ENCODE measurements at places on chromosomes 1 and 21. TPM values are rescaled to one million over a fixed set of nuclear protein-coding genes. Genes with fewer than 3 reads are reported as not detected.
A peak's percentile ranks its signal among the peaks of the same experiment; 100 is the strongest.

DNA sequence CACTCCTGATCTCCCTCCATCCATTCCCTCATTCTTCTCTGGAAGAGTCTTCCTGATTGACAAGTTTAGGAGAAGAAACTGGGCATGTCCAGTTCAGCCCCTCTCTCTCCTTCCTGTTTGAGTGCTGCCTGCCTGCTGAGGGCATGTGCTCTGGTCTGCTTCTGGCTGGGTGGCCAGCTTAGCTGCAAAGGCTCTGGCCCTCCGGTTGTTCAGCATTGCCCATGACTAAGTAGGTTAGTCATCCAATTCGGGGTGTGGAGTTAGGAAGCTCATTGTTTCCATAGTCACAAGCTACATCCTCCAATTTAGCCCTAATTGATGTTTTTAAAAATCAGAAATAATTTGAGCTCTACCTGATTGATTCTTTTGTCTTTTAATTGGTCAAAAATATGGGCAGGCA is 25.6 kb upstream of the PLA2G2E start:
- no peaks in the 10 kb centered on the region for H3K4me1 ChIP-seq
- H3K27me3 ChIP-seq = peaks cover 12% of the 10 kb centered on the region
- H3K27ac ChIP-seq = no peak overlapping the region

GRCh38 chr1:246567646-246568235 is 1.5 kb downstream of the CNST start:
- DNase-seq = no peak
- no peaks in the 10 kb centered on the region for H3K27me3 ChIP-seq
- peak overlapping the region; percentile 99 for H3K27ac ChIP-seq
- H3K4me1 ChIP-seq = peaks cover 55% of the 10 kb centered on the region
- peak overlapping the region; percentile 98 for H3K4me3 ChIP-seq

- no peaks in the 10 kb centered on the region for H3K36me3 ChIP-seq
- H3K27ac ChIP-seq = no peak overlapping the region
- no peaks in the 10 kb centered on the region for H3K27me3 ChIP-seq
These were observed 10.3 kb downstream of the ACTRT2 start for GRCh38 chr1:3031401-3032221.

Gene CD52
- total RNA-seq = 411 TPM

Gene SMPDL3B
- total RNA-seq = 0.29 TPM

All from activated T-helper 1 cell treated with anti-CD3 and anti-CD28 coated beads, Interleukin-12 subunit alpha, Interleukin-12 subunit beta, Interleukin-2, Interleukin-4 antibody, amounts not matched to agents 30 ng/mL and 10 ng/mL and 1 ng/mL, durations not matched to agents 14 hours and 24 hours and 36 hours (primary cell).